ENCODE measurements at places on chromosomes 4 and X. TPM values are rescaled to one million over a fixed set of nuclear protein-coding genes. Genes with fewer than 3 reads are reported as not detected.

The SATL1 gene
- total RNA-seq: not detected

The DMRTC1B gene
- total RNA-seq: not detected

The FABP2 gene
- total RNA-seq: not detected

The SLC26A1 gene
- total RNA-seq: not detected

DNA sequence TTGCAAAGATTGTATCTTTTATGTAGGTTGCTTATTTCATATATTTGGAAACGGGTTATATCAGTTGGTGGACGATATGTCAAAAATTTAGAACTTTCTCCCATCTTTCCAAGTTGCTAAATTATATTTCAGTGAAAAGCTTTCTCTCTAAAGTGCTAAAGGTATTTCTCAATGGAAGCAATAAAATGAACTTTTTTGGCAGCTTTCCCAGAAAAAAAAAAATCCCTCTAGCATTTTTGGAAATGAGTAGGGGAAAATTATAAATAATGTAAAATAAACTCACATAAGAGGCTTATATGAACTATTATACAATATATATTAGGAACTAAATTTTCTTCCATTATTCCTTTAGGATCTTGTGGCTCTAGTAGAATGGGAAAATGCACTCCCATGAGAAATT, 152.2 kb downstream of the GRID2 start:
- DNase-seq: no peak

DNA sequence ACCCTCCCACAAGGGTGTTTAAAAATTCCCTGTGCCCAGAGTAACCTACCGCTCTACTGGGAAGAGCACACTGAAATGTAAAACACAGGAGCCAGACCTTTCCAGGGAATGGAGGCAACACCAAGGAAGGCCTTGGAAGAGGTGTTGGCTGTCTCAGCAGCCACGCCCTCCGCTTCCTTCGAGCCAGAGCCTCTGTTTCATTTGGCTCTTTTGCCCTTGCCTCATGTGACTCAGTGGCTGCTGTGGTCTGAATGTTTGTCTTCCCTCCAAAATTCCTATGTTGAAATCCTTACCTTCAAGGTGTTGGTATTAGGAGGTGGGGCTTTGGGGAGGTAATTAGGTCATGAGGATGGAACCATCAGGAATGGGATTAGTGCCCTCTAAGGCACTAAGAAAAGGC, 11.3 kb downstream of the SCD5 start:
- no peak for DNase-seq

DNA sequence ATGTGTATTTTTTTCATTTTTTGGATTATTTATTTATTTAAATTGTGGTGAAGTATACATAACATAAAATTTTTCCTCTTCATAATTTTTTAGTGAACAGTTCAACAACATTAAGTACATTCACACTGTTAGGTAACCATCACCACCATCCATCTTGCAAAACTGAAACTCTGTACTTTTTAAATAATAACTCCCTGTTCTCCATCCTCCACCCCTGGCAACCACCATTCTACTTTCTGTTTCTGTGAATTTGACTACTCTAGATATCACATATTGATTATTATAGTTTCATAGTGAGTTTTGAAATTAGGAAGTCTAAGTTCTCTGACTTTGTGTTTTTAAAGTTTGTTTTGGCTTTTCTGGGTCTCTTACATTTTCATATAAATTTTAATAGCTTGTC, 89.3 kb upstream of the STX18 start:
- DNase-seq: no peak

- DNase-seq: no peak
Observed at GRCh38 chr4:177001271-177002175, 208.8 kb upstream of the VEGFC start.

- DNase-seq: no peak
Observed at GRCh38 chr4:57308301-57308700, 198.1 kb upstream of the IGFBP7 start.

- no peak for DNase-seq
Observed at GRCh38 chr4:44415251-44415650, 33.4 kb downstream of the KCTD8 start.

- no peak for DNase-seq
Observed at GRCh38 chr4:128840711-128841318, 31.3 kb downstream of the JADE1 start.

- DNase-seq: peak; percentile 16
Observed at GRCh38 chrX:72245461-72246089, 6.7 kb upstream of the ERCC6L start.

- no peak for DNase-seq
Observed at GRCh38 chrX:27924718-27925117, 56.5 kb downstream of the DCAF8L1 start.

Measured in CD8-positive, alpha-beta memory T cell (primary cell).